ENCODE measurements at places on chromosomes 16 and 17.

- DNase-seq, result no peak
Observed at GRCh38 chr16:79310710-79311109, 289.8 kb downstream of the MAF start.

GRCh38 chr16:606656-607307 lies 16.9 kb downstream of the RAB40C start:
- DNase-seq, result no peak

DNA sequence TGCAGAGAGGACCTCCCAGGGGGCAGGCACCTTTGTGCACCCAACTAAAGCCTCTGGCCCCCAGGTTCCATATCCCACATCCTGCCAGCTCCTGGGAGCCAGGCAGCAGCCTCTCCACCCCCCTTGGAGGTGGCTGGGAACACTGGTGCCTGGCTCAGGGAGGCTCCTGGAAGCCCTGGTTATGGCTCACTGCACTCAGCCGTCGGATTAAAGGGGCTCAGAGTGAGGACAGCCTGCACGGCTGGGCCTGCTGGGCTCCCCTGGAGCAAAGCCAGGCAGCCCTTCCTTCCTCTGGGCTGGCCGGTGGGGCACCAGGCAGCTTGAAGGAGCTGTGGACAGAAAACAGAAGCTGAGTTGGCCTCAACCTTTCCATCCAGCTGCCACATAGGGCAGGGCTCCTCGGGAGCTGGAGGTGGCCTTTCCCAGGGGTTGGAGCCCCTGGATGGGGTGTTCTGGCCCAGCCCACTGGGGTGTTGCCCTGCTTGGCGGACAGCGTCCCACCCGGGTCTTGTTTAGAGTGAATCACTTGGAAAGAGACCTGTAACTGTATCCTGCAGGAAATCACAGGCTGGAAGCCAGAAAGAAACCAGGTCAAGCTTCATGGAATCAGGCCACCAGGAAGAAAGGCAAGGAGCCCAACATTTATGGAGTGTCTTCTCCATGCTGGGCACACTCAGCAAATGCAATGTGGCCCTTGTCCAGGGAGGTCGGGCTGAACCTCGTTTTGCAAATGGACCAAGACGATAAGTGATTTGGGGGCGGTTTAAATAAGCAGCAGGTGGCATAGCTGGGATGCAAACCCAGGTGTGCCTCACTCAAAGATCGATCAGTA lies 253.3 kb downstream of the SOX9 start:
- DNase-seq, result no peak

GRCh38 chr16:89155851-89156739 lies 15.5 kb upstream of the CDH15 start:
- no peak for DNase-seq

DNA sequence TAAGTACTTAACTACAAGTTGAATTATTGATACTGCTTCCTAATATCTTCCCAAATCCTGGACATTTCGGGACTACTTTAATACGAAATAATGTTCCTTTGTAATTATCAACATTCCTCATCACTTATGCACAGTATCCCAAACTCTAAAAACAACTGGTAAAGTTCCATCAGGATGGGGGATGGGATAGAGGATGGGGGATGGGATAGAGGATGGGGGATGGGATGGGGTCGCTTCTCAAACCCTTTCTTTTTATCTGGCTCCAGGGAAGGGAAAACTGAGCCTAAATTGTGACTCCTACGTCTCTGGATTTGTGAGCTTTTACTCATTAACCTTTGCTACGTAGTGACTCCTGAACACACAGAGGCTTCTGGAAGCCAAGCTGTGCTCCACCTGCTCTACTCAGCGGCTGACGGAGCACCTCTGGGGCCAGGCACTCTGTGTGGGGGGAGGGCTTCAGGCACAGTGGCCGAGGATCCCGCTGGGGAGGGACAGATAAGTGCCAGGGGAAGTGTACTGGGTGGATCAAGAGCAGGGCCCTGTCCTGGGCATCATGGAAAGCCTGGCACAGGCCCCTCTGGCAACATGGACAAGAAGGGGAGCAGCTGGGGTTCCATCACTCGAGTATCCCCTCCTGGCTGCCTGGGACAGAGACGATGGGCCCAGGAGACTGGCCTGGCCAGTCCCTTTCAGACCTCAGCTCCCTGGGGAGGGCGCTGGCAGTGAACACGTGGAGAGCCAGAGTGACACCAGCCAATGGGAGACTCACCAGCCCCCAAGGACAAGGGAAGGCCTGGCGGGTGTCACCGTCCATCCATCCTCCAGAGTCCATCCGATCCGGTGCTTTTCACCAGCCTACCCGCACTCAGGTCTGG lies 56.2 kb downstream of the PGS1 start:
- no peak for DNase-seq

GRCh38 chr17:33908363-33909064 lies 346.6 kb upstream of the CCL2 start:
- no peak for DNase-seq

DNA sequence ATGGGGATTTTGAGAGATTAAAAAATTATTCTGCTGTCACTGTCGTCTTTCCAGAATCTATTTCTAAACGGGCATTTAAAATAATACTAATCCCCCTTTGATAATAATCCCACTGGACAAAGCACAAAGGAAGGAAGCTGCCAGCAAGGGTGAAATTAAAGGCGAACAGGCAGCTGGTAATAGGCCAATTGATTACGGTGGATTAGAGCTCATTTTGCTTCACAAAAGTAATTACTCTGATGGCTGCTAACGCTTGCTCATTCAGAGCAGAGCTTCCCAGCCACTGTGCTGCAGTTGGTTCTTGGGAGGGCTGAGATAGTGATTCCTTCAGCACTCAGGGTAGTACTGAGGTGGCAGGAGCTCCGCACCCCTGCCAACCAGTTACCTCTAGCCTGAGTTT lies 205.7 kb downstream of the SNX29 start:
- no peak for DNase-seq

GRCh38 chr16:27712251-27712711 lies 162.3 kb downstream of the KATNIP start:
- DNase-seq, result no peak

DNA sequence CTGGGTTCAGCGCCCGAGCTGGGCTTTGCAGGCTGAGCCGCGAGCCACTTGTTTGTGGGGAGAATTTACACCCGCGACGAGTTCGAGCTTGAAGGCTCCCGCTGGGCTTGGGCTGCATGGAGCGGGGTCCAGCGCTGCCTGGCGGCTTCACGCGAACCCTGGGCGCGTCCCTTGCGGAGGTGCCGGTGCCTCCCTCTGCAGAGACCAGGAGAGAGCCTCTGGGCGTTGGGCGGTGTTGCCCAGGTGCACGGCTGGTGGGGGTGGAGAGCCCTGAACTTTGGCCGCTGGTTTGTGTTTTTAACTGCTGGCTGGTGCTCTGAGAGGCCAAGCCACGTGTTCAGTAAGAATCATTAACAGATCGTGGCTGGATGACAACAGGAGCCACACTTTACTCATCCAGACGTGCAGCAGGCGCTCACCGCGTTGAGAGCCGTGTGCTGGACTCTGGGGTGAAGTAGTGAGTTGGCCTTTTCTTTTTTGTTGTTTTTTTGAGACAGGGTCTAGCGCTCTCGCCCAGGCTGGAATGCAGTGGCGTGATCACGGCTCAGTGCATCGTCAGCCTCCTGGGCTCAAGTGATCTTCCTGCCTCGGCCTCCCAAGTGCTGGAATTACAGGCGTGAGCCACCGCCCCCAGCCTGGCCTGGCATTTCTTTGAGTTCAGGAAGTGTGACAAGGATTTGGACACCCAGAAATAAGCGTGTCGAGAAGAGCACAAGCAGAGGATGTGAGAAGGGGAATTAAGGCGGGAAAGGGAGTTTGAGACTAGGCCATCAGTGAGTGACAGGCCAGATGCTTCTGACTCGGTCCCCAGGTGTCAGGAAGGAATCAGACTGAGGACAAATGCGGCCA lies 827 bp downstream of the CDK10 start:
- no peak for DNase-seq

GRCh38 chr16:11273721-11274324 lies 394 bp upstream of the PRM3 start:
- DNase-seq, result no peak

GRCh38 chr17:77392376-77393273 lies 251.9 kb downstream of the SEC14L1 start:
- DNase-seq, result no peak

GRCh38 chr17:66192378-66192687 lies 400 bp upstream of the CEP112 start:
- no peak for DNase-seq

DNA sequence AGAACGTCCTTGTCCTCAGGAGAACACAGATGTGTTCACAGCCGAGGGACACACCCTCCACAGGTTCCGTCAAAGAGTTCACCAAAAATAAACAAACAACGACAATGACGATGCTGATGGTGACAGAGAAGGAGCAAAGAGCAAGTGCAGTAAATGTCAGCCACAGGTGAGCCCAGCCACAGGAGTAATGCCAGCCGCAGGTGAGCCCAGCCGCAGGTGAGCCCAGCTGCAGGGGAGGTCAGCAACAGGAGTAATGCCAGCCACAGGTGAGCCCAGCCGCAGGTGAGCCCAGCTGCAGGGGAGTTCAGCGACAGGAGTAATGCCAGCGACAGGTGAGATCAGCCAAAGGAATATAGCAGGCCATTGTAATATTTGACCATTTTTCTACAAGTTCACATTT lies 315.2 kb downstream of the FOXL1 start:
- DNase-seq, result no peak

- no peak for DNase-seq
Observed at GRCh38 chr16:20868890-20869289, 31.3 kb downstream of the DCUN1D3 start.

Data from activated CD4-positive, alpha-beta T cell treated with anti-CD3 and anti-CD28 coated beads, Interleukin-2, amount 50 U/mL, for 1 hour (primary cell).